Progenitor cell of endocrine pancreas (in vitro differentiated cells): ENCODE measurements at places on chromosomes 7 and 10.
A peak's percentile ranks its signal among the peaks of the same experiment; 100 is the strongest.

DNA sequence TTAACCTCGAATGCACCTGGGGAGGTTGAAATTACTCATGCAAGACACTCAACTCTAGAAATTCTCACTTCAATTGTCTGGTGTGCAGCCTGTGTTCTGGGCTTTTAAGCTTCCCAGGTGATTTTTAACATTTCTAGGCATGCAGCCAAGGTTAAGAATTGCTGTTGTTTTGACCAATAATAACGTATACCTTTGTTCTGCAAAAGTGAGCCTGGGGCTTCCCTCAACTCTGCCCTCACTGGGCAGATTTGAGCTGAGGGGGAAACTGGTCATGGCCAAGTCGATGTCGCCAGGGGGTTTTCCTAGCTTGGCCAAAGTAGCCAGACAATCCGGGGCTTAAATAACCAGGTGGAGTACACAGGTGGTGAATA lies 568 bp downstream of the PRSS2 start:
- no peak for DNase-seq

- no peak for DNase-seq
These were observed 7.6 kb downstream of the SP8 start for GRCh38 chr7:20779041-20779440.

DNA sequence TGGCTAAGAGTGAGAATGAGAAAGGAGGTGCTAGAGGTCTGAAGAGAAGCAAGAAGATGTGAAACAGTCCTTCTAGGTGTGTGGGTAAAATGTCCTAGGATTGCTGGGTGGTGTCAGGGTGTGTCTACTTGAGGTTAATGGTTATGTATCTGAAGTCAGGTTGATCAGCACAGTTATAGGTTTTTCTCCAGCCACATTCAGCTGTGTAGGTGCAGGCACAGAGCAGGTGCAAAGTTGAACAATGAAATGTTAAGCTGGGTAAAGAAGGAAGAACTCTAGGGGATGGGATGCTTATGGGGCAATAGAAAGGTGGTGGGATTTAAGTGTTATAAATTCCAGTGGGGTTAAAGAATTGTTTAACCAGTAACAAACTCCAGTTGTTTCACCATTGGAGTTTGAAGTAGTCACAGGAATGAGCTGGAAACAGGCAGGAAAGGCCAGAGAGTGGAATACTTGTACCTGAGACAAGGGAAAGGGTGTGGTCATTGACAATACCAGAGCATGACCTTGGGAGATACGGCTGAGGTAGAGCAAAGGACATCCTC lies 200.4 kb upstream of the YAE1 start:
- DNase-seq = no peak

- DNase-seq = no peak
These were observed 28.9 kb upstream of the INHBA start for GRCh38 chr7:41731493-41732435.

DNA sequence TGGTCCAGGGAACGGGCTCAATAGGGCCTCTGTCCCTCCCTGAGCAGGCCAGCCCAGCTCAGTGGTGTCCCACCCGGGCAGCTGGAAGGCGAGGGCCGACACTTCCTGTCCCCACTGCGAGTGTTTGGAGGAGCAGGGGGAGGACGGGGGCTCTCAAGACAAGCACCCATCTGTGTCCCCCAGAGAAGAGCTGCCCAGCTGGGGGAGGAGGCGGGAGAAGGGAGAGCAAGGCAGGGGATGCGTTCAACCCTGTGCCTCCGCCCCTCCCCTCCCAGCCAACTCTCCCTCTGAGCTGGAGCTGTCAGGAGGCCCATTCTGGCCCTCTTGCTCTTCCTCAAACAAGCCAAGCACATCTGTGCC lies 35.7 kb downstream of the ZCCHC24 start:
- DNase-seq = no peak

DNA sequence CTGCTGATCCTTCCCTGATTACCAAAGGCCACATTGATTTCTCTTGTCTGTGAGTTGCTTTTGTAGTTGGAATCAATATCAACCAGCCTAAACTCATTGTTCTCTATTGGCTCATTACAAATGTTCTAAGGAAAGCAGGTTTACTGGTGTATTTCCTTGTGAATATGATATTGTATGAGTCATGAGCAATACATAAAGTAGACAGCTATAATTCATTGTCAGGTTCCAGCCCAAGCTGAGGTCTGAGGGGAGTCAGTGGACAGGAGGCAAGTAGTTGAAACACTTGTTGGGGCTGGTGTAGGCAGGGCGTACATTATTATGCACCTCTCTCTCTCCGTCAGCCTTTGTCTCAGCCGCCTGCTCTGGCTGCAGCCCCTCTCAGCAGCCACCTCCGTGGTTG lies 451.7 kb downstream of the IPMK start:
- no peak for DNase-seq

DNA sequence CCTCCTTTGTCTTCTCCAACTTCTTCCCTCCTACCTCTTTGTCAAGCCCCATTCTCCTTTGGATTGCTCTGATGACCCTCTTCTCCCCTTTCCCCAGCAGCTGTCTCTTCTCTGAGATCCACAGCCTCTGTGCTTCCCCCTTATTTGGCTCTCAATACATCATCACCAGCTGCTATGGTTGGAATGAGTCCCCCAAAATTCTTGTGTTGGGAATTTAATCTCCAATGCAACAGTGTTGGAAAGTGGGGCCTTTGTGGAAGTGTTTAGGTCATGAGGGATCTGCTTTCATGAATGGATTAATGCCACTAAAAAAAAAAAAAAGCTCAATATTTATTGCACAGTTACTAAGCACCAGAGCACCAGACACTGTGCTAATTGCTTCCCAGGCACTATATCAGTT lies 39.2 kb upstream of the FRMD4A start:
- DNase-seq = no peak

- peak; percentile 51 for DNase-seq
These were observed 27.8 kb downstream of the NKX2-3 start for GRCh38 chr10:99560277-99561126.

- DNase-seq = no peak
These were observed 88.5 kb downstream of the VTI1A start for GRCh38 chr10:112535531-112535951.

DNA sequence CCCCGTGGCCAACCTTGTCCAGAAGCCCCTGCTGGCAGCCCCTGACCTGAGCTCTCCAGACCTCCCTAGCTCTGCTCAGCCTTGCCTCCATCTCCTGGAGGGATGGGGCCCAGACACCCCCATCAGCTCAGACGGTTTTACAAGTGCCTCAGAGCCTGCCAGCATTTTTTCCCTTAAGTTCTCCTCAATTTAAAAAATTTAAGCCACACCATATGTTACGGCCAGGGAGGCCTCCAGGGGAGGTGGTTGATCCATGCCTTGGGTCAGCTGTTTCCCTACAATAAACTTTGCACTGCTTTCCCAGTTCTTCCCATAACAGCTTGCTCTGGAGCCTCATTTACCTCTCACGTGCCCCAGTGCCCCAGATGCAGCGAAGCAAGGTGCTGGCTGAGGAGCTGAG lies 143.5 kb downstream of the RGS10 start:
- no peak for DNase-seq

DNA sequence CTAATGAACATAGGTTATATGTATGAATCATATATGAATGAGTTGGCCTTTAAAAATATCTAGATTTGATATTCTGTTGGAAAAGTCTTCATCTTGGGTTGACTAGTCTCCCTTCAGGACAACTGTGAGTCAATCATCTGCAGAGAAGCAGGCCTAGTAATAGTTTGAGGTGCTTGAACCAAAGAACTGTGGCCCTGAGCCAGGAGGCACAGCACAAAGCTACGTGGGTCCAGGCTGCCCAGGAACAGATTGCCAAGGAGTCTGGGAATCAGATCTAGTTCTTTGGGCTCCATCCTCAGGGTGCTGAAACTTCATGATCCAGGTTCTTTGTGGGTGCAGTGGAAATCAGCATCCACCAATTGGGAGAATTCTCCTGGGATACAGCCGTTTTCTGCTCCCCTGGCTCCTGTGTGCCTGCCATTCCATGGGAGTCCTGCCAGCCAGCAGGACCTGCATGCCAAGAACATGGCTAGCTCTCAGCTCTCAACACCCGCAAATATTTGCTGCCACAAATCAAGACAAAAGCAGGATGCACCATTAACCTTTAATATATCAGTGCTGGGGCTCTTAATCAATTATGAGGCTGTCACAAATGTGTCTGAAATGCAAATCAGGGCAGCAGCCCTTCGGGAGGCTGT lies 709.0 kb downstream of the GRID1 start:
- DNase-seq = no peak

GRCh38 chr10:18532881-18533535 lies 118.4 kb downstream of the NSUN6 start:
- DNase-seq = no peak

DNA sequence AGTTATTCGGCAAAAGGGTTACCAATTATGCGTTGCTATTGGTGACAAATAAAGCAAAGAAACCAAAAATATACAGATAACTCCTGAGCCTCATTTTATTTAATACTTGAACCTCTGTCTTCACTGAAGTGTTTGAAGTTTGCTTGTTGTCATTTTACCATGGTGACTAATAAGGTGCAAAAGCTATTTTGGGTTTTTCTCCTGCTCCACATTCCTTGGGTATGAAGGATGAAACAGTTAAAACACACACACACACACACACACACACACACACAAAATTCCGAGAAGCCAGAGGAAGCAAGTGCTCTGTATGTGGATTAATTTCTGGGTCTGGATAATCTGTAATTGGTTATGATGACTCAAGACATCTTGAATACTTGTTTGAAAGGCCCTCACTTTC lies 246.5 kb downstream of the COBL start:
- DNase-seq = no peak

DNA sequence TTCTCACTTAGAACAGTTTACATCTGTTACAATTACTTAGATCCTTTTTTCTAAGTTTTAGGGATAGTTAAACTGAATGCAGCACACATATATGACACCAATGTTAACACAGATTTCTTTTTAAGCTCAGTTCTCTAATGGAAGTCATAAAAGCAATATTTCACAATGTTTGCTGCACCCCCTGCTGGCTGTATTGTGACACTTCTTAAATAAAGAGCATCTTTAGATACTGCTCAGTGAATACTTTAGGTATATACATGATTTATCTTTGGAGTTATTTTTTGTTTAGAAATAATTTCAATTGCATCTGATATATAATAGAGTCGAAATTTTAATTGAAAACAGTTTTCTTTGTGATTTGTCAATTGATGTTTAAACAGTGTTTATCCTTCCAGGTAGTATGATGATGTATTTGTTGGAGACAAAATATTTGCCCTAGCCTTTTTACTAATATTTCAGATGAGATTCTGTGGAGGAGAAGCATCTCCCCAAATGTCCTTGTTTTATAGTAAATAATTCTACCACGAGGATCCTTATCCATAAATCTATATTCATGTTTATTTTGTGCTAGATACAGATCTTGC lies 174.4 kb downstream of the ST7 start:
- no peak for DNase-seq

DNA sequence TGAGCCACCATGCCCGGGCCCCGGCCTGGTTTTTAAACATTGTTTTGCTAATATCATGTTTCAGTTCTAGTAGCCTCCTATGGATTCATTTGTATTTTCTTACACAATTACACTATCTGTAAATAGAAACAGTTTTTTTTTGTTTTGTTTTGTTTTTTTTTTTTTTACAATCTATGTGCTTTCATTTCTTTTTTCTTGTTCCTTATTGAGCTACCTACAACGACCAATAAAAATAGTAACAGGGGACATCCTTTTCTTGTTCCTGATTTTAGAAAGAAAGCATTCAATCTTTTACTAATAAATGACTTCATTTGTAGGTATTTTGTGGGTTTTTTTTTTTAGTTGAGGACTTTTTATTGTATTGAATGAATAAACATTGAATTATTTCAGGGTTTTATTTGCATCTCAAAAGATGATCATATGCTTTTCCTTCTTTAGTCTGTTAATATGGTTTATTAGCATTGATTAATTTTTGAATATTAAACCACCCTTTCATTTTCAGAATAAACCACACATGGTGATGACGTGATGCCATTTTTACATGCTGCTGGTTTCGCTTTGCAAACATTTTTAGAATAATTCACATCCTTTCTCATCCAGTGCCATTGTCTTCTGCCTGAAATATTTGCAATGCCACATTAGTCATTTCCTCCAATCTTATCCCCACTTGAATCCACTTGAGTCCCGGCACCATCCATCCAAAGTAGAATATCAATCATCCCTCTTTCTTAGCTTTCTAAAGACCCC lies 18.1 kb upstream of the AKR1E2 start:
- DNase-seq = no peak

DNA sequence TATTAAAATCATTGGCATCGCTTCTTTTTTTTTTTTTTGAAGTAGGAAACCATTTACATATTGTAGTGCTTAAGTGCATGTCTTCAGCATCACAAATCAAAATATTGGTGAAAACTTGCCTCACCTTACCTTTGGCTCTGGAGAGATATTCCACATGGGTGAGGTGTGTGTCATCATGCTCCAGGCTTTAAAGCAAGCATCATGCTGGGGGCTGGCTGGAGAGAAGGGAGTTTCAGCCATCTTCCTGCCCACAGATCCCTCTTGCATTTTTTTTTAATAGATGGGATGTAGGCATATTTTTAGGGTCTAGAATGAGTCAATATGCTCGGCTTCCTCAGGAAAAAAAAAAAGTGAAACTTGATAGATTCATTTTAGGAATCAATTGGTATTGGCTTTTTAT lies 2.3 kb upstream of the INSYN2A start:
- no peak for DNase-seq

- no peak for DNase-seq
These were observed 73.1 kb upstream of the MET start for GRCh38 chr7:116598861-116599260.

- no peak for DNase-seq
These were observed 160.6 kb downstream of the MLLT10 start for GRCh38 chr10:21694631-21695030.

DNA sequence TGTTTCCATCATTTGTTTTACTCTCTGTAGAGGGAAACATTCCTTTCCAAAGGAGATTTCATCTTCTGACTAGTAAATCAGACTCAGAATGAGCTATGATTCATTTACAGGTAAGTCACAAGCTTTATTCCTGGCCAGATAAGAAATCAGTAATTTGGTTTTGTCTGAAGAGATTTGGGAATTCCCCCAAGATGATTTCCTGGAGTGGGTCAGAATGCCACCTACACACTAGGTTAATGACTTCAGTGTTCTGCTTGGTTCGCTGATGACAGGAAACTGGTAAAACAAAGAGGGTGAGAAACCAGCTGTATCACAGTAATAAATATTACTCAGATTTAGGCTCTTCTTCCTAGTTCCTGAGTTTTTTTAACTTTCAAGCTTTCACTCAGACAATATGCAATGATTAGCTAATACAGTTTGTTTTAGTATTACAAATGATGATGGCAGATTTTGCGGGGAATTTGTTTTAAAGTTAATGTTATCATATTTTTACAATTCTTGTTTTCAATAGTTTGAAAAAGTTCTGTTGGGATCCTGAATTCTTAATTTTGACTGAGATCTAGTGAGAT lies 8.3 kb upstream of the ASZ1 start:
- no peak for DNase-seq

- no peak for DNase-seq
These were observed 77.6 kb downstream of the C10orf90 start for GRCh38 chr10:126592901-126593300.

GRCh38 chr7:2336626-2337299 lies 17.9 kb upstream of the EIF3B start:
- no peak for DNase-seq
